ENCODE measurements at places on chromosomes 2 and 18.

DNA sequence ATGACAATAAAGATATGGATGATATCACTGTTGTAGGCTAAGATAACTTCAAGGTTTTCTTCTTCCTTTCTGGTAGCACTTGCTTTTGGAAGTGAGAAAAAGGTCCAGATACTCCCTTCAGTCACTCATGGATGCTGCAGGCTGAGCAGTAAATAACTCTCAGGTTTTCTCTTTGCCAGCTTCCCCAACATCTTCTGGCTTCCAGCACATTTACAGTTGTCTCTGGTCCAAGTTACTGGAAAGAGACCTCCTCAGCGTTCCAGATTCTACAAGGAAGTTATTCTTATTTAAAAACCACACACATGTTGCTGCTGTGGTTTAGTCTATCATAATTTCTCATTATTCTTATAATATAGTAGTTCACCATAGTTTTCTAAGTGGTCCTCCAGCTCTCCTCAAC, 383.4 kb downstream of the PLCL1 start:
- DNase-seq: no peak

- DNase-seq: no peak
These were observed 71.9 kb downstream of the TEX51 start for GRCh38 chr2:126970583-126970982.

GRCh38 chr18:27797484-27797883, 379.4 kb downstream of the CDH2 start:
- DNase-seq: no peak

GRCh38 chr2:97011977-97012569, 25.7 kb upstream of the FAM178B start:
- DNase-seq: peak; percentile 66
